ENCODE measurements at places on chromosomes 16 and 17. TPM values are rescaled to one million over a fixed set of nuclear protein-coding genes. Genes with fewer than 3 reads are reported as not detected.
A peak's percentile ranks its signal among the peaks of the same experiment; 100 is the strongest.

DNA sequence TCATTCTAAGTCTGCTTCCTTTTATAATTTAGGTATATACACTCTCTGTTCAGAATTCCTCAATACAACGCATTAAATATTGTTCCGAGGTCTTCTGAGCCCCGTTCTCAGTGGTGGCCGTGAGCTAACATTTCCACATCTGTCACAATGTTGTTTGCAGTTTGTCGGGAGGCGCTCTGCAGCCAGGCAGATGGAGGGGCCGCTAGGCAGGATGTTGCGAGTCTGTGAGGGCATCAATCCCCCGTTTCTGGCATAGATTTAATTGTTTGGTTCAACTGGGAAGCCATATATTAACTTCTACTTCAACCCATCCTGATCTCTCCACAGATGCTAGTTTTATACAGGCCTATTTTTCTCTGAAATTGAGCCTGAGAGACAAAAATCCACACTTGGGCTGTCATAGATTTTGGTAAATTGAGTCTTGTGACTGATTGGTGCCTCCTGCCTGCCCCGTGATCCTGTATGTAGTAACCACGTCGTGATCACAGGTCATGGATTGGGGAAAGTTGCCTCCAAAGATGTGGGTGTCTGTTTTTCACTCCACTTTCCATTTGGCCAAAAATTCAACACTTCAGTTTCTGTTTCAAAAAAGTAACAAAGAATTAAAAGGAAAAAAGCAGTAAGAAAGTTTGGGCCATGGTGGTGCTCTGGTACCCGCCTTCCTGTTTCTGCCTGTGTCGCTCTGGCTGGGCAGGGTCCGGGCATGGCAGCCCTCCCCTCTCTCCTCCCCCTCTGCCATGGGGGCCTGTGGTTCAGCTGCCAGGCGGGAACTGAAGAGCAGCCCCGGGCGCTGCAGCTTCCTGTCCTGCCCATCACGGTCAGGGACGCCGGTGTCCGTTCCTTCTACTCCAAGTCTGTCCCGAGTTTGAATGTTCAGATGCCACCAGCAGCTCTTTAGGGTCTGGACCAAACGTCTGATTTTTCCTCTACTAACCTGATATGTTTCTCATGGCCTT, 41.5 kb downstream of the RPTOR start:
- no peak for DNase-seq

DNA sequence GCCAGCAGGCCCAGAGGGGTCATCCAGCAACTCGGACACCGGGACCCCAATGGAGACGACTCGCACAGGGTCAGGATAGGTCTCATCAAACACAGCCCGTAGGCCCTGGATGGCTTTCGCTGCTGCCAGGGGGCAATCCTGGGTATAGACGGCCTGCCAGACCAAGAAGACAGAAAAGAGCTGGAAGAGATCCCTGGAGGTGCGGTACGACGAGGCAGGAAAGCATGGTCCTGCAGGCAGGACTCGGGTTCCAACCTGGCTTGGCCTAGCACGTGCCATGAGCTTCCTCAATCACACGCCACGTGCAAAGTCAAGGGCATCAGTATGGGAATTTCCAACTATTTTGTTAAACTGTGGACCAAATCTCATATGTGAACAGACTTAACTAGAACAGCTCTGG, 6.3 kb upstream of the EXOSC6 start:
- DNase-seq: no peak

DNA sequence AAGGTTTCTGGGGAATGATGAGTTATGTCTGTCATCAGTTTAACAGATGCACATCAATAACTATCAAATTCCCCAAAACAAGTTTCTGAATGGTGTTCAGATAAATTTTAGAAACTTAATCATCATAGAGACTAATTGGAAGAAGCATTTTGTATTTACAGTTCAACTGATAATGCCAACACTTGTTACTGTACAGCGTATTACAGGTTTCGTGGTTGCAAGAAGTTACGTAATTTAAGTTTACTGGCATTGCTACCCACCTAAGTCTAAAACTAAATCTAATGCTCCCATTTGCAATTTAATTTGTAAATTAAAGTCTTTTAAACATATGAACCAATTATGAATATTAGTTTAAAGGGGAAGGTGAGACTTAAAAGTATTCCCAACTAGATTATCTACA, 3.0 kb downstream of the SRSF1 start:
- no peak for DNase-seq

DNA sequence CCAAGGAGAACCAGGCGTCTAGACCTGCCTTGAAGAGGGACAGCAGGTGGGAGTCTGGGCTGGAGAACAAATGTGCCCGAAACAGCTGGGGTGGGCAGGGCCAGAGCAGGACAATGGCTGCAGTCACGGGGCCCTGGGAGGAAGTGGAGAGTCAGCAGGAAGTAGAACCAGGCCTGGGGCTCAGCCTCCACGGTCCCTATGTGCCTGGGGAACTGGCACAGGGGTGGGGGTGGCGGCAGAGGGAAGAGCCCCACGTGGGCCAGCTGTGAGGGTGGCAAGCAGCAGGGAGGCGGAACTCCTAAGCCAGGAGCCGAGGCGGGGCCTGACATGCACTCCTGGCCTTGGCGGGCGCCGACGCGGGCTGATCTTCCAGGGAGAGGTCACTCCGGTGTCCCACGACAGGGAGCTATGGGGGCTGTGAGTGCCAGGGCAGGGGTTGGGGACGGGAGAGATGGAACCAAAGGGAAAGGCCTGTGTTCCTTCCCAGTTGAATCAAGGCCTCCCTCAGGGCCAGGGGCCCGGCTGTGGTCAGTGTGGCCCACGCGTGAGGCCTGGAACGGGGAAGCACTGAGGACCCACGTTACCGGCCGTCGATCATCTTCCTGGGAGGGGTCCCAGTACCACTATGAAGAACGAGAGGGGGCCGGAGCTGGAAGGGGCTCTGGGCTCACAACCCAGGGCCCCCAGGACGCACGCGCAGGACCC, 42.7 kb downstream of the TIMM22 start:
- DNase-seq: peak; percentile 40

GRCh38 chr16:25317732-25318316, 60.2 kb upstream of the ZKSCAN2 start:
- DNase-seq: no peak

DNA sequence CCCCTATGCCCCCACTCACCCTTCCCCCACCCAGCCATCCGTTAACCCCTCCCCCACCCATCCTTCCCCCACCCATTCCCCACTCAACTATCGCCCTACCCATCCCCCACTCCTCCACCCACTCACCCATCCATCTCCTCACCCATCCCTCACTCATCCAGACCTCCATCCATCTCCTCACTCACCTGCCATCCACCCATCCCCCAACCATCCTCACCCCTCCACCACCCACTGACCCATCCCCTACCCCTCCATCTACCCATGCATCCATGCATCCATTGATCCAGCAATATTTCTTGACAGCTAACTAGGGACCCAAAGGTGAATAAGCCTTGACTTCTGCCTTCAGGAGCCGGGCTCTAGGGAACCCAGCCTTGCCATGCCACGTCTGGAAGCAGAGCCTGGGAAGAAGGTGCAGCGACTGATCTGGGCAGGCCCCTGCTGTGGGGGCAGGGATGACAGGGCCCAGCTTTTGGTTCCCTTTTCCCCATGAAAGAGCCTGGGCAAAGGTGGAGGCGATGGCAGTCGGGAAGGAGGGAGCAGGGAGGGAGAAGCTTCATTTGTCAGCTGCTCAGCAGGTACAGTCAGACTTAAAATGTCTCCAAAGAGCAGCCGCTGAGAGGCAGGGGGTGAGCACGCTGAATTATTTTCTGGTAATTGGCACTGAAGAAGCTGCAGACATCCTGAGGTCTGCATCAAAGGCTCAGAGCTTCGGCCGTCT, 23.1 kb upstream of the DOC2B start:
- DNase-seq: no peak

STH gene
- total RNA-seq: not detected

PPM1E gene
- 15.5 TPM for total RNA-seq

Data from neural crest cell (in vitro differentiated cells).